ENCODE measurements at places on chromosomes 2 and 18.

DNA sequence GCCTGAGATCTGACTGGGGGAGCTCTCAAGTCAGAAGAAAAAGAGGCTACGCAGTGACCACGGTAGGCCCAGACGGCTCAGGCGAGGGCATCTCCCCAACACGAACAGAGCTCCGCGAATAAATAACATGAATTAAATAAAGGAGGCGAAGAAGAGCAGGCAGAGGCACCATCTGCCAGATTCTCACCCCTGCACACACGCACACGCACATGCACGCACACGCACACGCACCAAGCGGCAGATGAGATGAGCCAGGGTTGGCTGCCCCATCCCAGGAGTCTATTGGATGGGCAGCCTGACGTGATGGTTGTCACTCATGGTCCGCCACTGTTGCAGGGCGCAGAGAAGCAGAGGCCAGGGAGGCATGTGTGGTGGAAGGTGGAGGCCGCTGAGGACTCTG is 50.4 kb upstream of the ASXL2 start:
- DNase-seq: no peak

- no peak for DNase-seq
These were observed 308.5 kb downstream of the NRXN1 start for GRCh38 chr2:50723286-50723938.

GRCh38 chr18:23992089-23992940 is 22.2 kb upstream of the TTC39C start:
- no peak for DNase-seq

DNA sequence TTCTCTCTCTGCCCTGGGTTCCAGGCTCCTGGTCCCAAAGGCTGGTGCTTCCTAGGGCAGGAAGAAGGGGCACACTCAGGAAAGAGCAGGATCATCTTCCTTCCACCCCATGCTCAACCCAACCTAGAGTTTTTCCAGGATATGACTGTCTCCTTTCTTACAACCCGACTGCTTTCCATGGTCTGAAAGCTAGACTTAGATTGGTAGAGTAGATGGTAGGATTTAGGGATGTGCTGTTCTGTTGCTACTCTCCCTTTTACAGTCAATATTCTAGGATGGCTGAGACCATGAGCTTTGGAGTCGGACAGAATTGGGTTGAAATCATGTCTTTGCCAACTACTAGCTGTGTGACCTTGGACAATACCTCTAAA is 45.9 kb upstream of the IGFBP5 start:
- DNase-seq: no peak

DNA sequence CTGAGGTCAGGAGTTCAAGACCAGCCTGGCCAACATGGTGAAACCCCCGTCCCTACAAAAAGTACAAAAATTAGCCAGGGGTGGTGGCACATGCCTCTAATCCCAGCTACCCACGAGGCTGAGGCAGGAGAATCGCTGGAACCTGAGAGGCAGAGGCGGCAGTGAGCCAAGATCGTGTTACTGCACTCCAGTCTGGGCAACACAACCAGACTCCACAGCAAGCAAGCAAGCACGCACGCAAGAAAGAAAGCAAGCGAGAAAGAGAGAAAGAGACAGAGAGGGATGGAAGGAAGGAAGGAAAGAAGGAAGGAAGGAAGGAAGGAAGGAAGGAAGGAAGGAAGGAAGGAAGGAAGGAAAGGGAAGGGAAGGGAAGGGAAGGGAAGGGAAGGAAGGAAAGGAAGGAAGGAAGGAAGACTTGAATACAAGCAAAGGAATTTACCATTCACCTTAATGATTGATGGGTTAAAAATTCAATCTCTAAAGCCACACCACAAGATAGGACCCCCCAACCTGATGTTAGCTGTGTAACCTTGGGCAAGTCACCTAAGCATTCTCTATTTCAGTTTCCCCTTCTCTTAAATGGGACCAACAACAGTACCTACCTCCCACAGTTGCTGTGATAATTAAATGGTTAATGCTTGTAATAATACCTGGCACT is 181.7 kb downstream of the ATAD2B start:
- DNase-seq: no peak

DNA sequence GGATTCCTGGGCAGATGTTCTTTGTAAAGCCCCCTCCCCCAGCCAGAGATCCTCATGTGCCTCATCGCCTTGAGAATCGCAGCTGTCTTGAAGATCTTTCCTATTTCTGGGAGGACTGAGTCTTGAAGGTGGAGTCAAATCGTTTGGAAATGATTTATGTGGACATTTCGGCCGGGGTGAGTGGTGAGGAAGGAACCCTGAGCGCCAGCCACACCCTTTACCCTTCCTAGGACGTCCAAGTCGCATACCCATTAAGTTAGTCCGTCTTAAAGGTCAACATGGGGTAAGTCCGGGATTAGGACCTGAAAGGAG is 84.9 kb upstream of the ZCCHC2 start:
- no peak for DNase-seq

GRCh38 chr2:226136739-226137138 is 662.9 kb downstream of the IRS1 start:
- no peak for DNase-seq

GRCh38 chr2:168241208-168241607 is 6.2 kb downstream of the STK39 start:
- no peak for DNase-seq

GRCh38 chr18:44799907-44800421 is 119.3 kb downstream of the SETBP1 start:
- DNase-seq: no peak

DNA sequence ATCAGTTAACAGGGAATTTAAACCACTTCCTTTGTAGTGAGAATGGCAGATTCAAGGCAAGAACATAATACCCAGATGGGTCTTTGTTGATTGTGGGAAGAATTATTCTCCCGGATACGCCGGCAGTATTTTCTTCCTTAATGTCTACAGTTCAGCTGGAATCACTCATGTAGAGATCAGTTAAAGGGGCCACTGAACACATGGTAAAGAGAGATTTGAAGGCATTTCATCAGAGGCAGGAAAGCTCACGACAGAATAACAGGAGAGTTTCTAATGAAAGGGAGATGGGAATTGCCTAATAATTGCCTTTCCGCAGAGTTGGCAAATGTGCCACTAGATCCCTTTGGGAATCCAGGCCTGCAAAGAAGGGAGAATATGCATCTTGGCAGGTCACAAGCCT is 327.7 kb upstream of the ZNF804A start:
- DNase-seq: no peak

GRCh38 chr2:26940001-26940400 is 30.4 kb upstream of the MAPRE3 start:
- no peak for DNase-seq

DNA sequence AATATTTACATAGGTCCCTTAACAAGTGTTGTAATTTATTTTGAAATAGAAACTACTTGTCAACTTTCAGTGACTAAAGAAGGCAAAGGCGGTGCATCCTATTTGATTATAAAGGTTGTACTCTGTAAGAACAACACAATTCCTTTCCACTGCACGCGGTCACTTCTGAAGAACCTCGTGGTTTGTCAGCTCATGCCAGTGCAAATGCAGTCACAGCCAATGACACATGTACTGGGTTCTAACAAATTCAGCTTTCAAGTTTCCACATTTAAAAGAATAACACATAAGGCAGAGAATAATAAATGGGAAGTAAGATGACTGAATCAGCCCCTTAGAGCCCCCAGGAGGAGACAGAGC is 39.7 kb downstream of the CYB5A start:
- no peak for DNase-seq

DNA sequence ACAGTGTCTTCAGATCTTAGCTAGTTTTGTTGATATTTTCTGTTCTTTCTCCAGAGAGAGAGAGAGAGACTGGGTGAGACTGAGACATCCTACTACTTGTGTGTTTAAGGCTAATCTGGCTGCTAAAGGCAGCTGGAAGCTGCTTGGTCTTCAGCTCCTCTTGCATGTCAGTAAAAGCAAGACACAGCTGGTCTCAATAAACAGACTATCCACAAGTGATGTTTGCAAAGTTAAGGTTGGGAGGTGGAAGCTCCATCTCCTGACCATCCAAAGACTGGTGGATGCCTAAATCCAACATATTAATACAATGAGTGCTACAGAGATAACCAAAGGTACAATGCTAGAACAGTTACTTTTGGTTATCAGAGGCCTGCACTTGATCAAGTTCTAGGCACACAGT is 17.8 kb downstream of the ERFE start:
- no peak for DNase-seq

- DNase-seq: peak; percentile 41
These were observed at the start of gene TSHZ1 for GRCh38 chr18:75210274-75211001. Gene TSHZ1, plus strand, starts transcription at chr18:75210797. Its CDS starts 1,080 bp downstream, at chr18:75211877.

- no peak for DNase-seq
These were observed 1.4 kb upstream of the YES1 start for GRCh38 chr18:813172-814071.

- no peak for DNase-seq
These were observed 302.4 kb downstream of the CLIP4 start for GRCh38 chr2:29417630-29418029.

GRCh38 chr2:113178069-113178746 is 4.4 kb downstream of the PSD4 start:
- DNase-seq: no peak

GRCh38 chr2:220081171-220081570 is 453.7 kb downstream of the SLC4A3 start:
- DNase-seq: no peak

- no peak for DNase-seq
These were observed 30.6 kb upstream of the GPD2 start for GRCh38 chr2:156405586-156405985.

GRCh38 chr2:161983331-161983651 is 90.7 kb downstream of the DPP4 start:
- no peak for DNase-seq

GRCh38 chr2:12428786-12429185 is 287.9 kb upstream of the TRIB2 start:
- no peak for DNase-seq

DNA sequence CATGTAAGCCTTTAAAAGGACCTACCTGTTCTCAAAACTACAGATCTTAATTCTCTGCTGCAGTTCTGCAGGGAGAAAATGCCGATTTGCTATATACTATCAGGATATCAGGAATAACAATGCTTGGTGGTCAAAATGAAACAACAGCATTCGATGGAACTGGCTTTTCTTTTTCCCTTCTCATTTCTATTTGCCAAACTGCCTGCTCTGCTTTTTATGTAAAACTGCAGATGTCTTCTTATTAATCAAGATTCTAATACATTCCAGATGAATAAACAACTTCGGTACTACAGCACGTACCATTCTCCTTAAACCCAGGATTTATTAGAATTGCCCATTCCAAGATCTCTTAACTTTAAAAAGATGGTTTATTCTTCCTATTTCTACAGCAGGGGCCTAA is 100.9 kb downstream of the ZNF521 start:
- no peak for DNase-seq

DNA sequence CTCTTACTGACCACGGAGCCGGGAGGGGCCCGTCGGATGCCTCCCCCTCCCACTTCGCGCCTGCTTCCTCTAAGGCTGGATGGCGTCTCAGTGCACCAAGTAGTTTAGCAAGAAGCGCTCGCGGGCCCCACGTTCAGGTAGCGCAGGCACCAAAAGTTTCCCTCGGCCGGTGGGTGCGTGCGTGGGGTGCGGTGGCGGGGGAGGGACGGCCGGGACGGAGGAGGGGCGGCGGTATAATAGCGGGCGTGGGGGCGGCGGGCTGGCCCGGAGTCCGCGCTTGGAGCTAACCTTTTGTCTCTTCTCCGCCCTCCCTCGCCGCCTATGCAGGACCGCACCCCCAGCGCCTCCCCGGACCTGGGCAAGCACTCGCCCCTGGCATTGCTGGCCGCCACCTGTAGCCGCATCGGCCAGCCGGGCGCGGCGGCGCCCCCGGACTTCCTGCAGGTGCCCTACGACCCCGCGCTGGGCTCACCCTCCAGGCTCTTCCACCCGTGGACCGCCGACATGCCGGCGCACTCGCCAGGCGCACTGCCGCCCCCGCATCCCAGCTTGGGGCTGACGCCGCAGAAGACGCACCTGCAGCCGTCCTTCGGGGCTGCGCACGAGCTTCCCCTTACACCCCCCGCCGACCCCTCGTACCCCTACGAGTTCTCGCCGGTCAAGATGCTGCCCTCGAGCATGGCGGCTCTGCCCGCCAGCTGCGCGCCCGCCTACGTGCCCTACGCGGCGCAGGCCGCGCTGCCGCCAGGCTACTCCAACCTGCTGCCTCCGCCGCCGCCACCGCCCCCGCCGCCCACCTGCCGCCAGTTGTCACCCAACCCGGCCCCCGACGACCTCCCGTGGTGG is 1.0 kb downstream of the SP5 start:
- DNase-seq: no peak

DNA sequence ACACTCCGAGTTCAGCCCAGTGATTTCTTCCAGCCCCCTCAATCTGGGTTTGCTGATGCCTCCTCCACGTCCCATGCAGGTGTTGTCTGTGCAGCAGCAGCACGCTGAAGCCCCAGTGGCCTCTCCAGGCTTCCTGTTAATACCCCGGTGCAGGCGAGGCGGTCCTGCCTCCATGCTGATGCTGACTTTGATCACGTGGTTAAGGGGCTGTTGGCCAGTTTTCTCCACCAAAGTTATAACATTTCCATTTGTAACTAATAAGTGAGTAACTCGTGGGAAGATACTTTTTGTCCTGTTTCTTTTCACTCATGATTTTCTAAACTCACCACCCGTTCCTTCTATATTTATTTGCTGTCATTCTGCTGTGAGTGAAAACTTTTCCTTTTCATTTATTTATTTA is 42.5 kb upstream of the TMEM18 start:
- no peak for DNase-seq

GRCh38 chr18:32596501-32596900 is 125.8 kb upstream of the GAREM1 start:
- DNase-seq: no peak

- no peak for DNase-seq
These were observed 92.9 kb upstream of the CYP1B1 start for GRCh38 chr2:38168710-38169480.

GRCh38 chr2:57429831-57430230 is 616.8 kb upstream of the VRK2 start:
- no peak for DNase-seq

DNA sequence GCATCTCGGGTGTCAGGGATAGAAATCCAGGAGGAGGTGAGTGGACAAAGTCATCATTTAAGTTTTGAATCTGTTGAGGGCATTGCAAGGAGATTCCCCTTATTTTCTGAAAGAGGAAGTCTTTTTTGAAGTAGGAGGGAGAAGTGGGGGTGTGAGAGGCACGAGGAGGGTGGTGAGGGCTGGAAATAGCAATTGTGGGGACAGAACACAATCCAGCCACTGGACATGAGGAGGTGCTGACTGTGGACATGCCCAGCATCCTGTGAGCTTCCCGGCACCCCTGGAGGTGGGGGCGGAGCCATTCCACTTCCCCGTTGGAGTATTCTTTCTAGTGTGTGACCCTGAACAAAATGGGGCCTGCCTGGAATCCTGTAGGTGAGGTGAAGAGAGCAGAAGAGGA is 310.7 kb upstream of the EPAS1 start:
- no peak for DNase-seq
